Activated naive CD4-positive, alpha-beta T cell treated with Interleukin-2 at 50 U/mL for 16 hours (primary cell): ENCODE measurements at places on chromosomes 12 and 14.

GRCh38 chr12:67774983-67775587 lies 126.5 kb downstream of the DYRK2 start:
- DNase-seq = no peak

GRCh38 chr14:85865701-85866100 lies 335.8 kb downstream of the FLRT2 start:
- DNase-seq = no peak

DNA sequence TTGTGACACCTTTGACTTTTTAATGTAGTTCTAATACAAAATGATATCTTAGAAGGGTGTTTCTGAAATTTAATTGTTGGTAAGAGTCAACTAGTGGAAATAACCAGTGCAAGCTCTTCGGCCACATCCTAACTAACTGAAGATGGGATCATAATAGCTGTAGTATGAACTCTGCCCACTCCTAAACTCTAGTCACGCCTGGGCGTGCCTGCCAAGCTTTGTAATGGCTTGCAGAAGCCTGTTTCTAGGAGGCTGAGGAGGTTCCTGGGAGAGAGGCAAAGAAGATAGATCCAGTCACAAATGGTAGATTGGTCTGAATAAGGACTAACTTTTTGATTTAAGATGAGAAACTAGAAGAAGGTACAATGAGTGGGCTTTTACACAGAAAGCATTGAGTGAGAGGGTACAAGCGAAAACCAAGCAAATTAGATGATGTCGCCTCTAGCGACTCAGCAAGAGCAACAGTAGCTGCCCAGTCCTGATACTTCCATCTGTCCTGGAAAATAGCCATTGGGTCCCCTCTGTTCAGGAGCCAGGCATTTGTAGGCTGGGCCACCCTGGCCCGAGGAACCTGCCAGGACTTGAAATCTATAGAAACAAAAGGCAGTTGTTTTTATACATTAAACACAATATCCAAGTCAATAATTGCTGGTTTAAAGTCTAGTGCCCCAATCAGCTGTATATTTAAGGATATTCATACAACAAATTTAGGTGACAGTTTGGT lies 148.8 kb downstream of the SLC38A4 start:
- DNase-seq = no peak

DNA sequence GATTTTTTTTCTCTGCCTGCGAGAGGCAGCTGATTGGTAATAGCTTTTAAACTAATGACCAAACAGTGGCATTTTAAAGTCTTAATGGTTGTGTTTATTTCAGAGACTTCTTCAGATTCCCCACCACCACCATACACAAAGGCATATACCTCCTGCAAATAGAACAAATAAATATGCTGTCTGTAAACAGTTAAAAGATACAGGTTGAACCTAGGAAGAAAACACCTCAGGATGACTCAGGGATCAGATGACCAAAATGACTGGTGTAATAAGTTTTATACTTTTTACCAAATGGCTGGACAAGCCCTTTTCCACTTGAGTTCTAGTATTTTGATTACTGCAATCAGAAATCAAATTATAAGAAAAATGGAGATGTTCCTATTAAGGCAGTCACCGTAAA lies 364.1 kb downstream of the PAWR start:
- DNase-seq = no peak

DNA sequence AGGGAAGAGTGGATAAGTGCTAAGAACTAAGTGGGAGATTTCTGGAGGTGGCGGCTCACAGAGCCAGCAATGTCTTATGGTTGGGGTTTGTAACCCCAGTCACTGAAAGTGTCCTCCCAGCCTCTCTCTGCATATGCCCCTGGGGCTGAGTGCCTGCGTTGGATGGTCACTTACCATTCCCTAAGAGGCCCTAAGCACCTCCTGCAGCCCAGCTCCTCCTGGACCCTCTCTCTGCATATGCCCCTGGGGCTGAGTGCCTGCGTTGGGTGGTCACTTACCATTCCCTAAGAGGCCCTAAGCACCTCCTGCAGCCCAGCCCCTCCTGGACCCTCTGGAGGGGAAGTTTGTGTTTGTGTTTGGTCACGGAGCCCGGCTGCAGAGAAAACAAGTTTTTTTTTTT lies 425.8 kb downstream of the TMEM121 start:
- DNase-seq = no peak

DNA sequence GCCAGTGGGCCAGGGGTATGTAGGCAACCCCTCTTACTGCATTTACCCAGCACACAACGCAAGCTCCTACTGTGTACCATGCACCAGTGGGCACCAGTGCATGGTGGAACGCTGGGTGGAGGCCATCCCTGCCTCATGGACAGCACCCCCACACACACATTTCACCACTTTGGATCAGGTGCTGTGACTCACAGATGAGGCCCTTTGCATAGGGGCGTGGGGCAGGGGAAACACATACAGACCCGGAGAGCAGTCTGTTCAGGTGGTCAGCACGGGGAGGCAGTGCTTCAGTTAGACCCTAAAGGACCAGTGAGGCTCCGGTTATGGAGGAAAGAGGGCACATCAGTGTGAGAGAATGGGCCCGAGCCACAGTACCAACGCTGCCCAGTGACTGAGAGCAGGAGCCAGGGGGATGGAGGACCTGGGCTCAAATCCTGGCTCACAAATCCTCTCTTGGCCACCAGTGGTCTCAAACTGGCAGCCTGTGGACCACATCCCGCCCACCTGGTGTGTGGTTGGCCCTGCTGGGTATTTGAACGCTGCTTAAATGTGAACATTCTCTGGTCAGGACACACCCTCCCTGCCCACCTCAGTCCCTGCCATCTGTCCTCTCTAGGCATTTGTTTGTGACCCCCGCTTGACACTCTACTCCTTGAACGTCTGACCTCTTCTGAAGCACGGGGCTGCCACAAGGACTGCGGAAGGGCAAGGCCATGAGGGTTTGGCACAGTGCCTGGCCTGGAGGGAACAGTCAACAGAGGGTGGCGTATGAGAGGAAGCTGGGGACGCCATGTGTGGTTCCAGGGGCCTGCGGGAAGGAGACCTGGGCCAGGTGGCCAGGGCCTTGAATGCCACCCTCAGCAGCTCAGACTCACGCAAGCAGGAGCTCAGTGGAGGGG lies 46.7 kb downstream of the FAM222A start:
- no peak for DNase-seq

GRCh38 chr12:121626853-121627640 lies 717 bp downstream of the ORAI1 start:
- peak; percentile 90 for DNase-seq

GRCh38 chr12:96948782-96949181 lies 41.7 kb downstream of the NEDD1 start:
- no peak for DNase-seq

GRCh38 chr12:23550753-23551152 lies 398.7 kb downstream of the SOX5 start:
- no peak for DNase-seq

- no peak for DNase-seq
Measured at GRCh38 chr12:106386813-106387535, 29.4 kb downstream of the POLR3B start.

- DNase-seq = no peak
Measured at GRCh38 chr12:124543590-124544310, 23.7 kb downstream of the NCOR2 start.
